ENCODE measurements at places on chromosomes 4 and X.

GRCh38 chr4:634599-634985 lies 9.2 kb downstream of the PDE6B start:
- no peak for DNase-seq

DNA sequence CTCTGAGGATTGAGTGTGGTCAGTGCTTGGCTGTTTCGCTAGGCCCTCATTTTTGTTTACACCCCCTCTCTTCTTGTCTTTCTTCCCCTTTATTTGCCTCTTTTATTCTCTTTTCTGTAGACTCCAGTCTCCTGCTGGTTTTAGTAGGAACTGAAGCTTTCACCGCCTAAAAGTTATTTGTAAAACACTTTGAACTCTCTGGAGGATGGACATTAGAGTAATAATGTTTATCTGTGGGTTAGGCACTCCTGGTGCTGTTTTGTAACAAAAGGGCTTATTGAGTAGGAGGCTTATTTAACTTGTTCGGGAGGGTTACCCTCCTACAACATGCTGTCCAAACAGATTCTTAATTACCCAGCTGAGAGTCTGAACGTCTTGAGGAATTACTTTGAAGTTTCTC lies 1.6 kb upstream of the ARHGAP10 start:
- DNase-seq: no peak

- no peak for DNase-seq
These were observed 27.4 kb downstream of the HMGN5 start for GRCh38 chrX:81174286-81174685.

GRCh38 chr4:150209140-150209829 lies 131.0 kb downstream of the DCLK2 start:
- peak; percentile 79 for DNase-seq

DNA sequence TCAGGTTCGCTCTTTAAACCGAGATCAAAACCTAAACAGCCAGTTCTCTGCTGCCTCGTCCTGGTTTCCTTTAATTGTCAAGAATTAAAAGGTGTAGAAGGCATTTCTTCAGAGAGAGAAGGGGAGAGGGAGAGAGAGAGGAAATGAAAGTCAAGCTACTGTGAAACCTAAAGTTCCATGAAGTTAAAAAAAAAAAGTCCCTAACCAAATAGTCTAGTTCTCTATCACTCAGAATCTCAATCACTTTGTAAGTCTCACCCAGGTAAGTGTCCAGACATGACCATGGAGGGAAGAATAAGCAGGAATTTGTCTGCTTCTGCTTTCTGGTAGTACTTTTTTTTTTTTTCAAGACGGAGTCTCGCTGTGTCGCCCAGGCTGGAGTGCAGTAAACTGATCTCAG lies 18.8 kb upstream of the SMIM14 start:
- DNase-seq: no peak

DNA sequence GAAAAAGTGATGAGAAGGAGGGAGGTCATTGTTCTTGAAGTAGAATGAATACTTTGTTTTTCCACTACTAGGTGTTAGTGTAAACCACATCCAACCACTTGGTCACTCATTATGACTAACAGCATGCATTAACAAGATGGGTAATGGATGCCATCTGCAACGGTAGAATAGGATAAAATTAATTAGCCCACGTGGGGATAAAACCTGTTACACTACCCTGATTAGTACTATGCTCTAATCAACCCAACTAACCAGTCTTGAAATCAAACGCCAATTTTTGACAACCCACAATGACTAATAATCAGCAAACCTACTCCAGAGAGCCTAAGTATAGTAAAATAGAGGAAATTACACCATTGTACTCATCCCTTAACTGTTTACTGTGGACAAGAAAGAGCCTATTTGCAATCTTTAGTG lies 93.4 kb upstream of the MCF2 start:
- no peak for DNase-seq

DNA sequence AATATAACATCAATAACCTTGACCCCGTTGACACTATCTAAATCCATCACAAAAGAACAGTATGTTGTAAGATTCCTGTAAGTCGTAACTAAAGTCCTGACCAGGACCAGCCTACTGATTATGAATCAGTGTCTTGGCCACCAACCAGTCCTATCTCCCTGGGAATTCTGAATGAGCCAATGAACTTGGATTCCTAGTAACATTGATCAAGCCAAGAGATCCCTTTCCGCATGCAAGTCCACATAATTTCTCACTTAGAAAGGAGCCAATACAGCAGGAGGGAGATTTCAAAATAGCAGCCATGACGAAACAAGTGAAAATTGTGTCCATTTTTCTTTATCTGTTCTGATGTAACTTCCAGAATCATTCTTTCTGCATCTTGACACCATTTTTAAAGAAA lies 9.5 kb downstream of the XPNPEP2 start:
- DNase-seq: no peak

DNA sequence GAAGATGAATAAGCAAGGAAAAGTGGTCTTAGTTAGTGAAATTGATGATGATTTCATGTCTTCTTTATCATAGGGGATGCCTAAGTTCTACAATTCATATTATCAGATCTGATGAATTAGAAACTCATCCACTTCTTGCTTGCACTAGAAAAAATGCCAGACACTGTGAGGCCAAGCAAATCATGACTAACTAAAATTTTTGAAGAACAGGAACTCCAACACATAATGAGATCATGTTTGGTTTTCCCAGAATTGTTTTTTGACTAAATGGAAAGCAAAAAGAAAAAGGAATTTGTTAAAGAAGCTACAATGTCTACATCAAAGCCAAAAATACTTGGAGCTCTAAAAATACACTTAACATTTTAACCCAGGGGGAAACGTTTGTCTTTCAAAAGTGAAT lies 120.4 kb downstream of the ARSF start:
- no peak for DNase-seq

DNA sequence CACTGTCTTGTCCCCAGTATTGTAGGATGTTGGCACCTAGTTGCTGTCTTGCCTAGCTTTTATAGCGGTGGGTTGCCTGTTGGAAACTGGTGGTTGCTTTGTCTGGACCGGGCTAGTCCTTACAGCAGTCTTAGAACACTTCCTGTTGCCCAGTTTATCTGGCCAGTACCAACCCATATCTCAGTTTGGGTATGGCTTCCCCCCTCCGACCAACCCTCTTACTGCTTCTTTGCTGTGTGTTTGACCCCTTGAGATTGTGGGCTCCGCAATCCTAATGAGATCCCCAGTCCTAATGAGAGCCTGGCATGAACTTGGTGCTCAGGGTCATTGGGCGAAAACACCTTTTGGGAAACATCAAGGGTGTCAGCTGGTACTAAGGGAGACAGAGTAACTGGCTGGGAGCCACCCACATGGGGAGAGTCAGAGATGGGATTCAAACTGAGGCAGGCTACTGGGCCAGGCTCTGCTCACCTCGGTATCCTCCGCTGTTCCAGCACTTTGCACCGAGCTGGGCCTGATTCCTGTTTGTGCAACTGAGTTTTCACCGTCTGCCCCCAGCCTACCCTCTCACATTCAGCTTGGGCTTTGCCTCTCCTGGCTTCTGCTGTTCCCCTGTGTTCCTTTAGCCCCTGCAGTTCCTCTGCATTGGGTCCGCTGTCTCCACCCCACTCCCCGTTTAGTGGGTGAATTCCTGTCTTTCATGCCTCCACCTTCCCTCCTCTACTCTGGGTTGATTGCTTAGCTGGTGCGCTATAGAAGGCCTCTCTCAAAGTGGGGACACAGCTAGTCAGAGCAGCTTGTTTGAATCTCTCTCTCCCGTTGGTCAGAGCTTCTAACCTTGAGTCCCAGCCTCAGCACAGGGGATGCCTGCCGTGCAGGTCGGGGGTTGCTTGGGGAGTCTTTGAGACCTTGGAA lies 1.6 kb downstream of the TBC1D14 start:
- no peak for DNase-seq

GRCh38 chr4:162408309-162408708 lies 244.5 kb upstream of the FSTL5 start:
- no peak for DNase-seq

- no peak for DNase-seq
These were observed 2185.9 kb upstream of the TENM3 start for GRCh38 chr4:180057299-180057721.
